ENCODE measurements at places on chromosomes 7 and 10.

GRCh38 chr7:159154243-159154642 lies 9.6 kb upstream of the VIPR2 start:
- no peak for DNase-seq

GRCh38 chr10:114933588-114933987 lies 4.4 kb upstream of the TRUB1 start:
- DNase-seq = no peak

DNA sequence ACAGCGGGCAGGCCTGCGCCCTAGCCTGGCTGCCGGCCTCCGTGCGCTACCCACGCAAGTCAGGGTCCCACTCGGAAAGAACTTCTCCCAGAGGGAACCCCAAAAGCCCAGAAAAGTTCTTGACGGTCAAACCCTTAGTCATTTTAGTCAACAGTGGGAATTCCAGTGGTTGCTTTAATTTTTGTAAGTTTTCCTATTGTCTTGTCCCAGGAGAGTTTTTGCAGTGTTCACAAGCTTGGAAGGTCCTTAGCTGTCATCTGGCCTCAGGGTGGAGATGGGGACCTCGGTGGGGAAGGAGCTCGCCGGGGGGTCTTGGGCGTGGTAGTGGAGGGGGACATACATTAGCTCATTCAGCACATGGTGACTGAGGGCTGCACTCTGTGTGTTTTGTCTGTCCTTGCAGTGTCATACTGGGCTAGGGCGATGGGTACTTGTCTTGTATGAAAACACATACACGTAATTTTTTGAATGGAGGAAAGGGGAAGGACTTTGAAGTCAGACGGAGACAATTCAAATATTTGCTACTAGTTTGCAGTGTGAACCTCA lies 736 bp downstream of the MINDY4 start:
- no peak for DNase-seq

DNA sequence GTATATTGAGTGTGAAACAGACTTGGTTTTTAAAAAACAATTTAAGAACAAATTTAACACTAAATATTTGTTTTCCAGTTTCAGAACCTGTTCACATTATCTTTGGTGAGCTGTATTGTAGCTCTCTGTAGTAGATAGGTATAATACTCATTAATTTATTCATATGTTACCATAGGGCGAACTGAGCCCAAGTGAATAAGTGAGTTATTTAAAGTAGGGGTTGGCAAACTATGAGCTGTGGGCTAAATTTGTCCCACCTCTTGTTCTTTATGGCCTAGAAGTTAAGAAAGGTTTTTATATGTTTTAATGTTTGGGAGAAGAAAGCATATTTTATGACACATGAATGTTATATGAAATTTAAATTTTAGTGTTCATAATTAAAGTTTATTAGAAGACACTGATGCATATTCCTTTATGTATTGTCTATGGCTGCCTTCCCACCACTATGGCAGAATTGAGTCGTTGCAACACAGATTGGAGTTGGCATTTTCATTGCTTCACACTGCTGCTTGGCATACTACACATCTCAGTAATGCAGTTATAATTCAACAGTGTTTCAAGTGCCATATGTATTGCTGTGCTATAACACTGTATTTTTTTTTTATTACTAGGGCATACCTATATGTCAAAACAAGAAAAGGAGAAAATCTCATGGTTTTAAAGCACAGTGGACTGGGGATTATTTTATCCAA lies 146.5 kb downstream of the ADK start:
- DNase-seq = no peak

DNA sequence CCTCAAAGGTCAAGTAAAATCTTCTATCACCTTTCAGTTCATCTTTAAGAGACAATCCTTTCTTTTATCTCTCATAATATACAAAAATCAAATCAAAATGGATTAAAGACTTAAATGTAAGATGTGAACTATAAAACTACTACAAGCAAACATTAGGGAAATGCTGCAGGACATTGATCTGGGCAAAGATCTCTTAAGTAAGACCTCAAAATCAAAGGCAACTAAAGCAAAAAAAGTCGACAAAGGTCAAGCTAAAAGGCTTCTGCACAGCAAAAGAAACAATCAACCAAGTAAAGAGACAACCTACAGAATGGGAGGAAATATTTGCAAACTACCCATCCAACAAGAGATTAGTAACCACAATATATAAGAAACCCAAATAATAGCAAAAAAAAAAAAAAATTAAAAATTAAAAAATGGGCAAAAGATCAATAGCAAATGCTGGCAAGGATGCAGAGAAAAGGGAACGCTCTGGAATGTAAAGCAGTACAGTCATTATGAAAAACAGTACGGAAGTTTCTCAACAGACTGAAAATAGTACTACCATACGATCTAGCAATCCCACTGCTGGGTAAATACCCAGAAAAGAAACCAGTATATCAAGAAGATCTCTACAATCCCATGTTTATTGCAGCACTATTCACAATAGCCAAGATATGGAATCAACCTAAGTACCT lies 41.7 kb downstream of the TNPO3 start:
- no peak for DNase-seq

GRCh38 chr7:98058186-98058585 lies 48.5 kb upstream of the LMTK2 start:
- DNase-seq = no peak

GRCh38 chr10:102283488-102283887 lies 38.2 kb downstream of the GBF1 start:
- no peak for DNase-seq

DNA sequence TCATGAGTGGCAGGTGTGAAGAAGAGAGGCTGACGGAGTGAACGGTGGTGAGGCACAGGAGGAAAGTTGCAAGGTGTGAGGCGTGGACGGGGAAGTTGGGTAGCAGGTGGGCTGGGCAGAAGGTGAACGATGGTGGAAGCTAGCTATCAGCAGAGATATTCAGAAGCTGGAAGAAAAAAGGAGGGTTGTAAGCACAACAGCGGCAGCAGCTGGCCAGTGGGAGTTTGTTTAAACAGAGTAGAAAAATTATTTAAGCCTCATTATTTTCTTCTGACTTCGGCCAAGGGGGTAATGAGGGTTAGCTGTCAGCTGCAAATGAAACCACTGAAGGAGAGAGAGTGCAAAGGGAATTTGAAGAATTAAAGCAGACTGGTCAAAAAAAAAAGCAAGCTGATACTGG lies 62.1 kb upstream of the PRKAR2B start:
- DNase-seq = no peak

DNA sequence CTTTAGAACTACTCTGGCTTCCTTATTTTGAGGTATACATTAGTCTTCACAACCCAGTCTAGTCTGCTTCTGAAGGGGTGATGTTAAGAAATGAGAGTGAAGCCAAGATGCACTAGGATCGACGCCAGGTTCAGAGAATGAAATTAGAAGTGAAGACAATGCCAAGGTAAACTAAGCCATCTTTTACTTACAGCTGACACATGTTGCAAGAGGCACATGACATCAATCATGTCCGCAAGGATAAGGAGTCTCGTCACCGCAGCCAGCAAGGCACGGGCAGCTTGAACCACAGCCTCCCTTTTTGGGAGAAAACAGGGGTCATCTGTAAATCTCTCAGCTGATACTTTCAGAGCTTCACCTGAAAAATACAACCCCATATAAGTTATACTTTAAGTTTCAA lies 156.7 kb downstream of the CTNNA3 start:
- DNase-seq = no peak

DNA sequence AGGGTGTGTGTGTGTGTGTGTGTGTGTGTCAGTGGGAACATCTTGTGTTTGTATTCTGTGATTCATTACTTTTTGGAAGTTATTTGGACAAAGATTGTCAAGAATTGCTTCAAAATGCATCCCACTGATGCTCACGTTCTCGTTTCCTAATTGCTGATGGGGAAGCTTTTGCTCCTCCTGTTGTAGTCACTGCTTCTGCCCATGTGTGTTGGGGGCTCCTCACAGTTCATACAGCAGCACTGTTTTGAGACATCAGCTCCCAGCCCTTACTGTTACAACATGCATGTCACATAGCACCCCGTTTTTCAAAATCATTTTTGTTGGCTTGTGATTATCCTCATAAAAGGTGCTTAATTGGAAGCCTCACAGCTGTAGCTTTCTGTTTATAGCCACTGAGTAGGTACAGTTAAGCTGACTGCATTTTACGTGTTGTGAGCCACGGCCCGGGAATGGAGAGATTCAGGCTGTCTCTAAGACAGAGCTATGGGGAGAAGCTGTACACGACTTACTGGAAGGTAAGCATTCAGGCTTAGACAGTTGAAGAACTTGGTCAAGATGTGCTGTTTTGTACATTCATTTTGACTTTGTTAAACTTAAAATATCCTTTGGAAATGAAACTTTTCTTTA lies 87.4 kb downstream of the BICC1 start:
- DNase-seq = no peak

DNA sequence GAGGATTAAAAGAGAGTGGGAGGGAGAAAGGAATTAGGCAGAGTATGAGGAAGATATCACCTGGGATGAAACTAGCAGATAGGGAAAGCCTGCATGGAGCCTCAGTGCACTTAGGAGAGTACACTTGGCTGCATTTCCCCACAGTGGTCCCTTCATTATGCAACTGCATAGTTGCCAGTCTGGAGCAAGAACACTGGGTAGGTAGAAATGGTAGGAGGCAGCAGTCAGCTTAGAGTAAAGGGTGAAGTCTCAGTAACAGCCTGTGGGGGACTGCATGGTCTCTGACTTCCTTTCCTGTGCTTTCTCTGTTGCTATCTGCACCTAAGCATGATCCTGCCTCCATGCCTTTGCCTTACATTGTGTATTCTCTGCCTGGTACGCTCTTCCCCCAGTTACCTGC lies 14.0 kb upstream of the PCGF5 start:
- no peak for DNase-seq

DNA sequence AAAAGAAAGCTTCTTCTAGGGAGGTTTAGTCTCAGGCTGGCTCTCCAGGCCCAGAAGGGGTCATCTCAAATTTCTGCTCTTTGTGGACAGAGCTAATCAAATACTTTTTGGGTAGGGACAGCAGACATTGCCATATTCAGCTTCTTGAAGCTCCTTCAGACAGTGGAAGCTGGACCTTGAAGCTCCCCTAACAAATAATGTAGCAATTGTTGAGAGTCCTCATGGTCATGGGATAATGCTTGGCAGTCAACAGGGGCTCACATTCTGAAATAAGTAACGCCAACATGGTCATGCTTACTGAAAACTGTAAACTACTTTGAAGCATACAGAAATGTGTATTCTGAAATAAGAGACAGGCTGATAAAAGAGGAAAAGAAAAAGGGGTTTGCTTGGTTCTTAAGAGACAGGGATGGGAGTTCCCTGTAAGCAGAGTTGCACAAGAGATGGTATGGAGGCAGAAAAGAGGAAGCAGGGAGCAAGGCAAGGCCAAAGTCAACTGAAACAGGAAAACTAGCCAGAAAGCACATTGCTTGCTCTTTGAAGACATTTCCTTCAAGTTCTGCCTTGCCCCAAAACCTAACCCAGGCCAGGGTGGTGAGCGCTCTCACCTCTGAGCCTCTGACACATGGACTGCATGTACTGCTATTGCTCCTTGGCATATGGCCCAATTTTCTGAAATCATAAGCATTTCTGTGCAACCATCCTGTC lies 53.1 kb upstream of the KMT2E start:
- no peak for DNase-seq

DNA sequence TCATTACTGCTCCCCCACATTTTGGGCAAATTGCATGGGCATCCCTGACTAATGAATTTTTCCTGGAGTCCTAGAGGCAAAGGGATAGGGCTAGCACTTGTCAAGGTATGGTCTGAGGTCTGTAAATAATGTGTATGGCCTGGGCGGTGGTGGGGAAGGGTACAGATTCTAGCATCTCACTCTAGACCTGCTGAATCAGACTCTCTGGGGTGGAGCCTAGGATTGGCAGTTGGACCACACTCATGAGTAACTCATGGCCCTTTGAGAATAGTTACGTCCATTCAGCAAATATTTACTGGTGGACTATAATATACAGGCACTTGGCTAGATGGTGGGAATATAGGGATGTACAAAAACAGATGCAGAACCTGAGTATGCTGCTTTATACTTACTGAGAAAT lies 118.0 kb downstream of the CELF2 start:
- DNase-seq = no peak

- DNase-seq = no peak
These were observed 84.0 kb downstream of the NRBF2 start for GRCh38 chr10:63217120-63217605.

GRCh38 chr7:142876991-142877910 lies 8.3 kb downstream of the TRPV6 start:
- no peak for DNase-seq

GRCh38 chr7:130374507-130374906 lies 5.8 kb upstream of the CPA1 start:
- no peak for DNase-seq

DNA sequence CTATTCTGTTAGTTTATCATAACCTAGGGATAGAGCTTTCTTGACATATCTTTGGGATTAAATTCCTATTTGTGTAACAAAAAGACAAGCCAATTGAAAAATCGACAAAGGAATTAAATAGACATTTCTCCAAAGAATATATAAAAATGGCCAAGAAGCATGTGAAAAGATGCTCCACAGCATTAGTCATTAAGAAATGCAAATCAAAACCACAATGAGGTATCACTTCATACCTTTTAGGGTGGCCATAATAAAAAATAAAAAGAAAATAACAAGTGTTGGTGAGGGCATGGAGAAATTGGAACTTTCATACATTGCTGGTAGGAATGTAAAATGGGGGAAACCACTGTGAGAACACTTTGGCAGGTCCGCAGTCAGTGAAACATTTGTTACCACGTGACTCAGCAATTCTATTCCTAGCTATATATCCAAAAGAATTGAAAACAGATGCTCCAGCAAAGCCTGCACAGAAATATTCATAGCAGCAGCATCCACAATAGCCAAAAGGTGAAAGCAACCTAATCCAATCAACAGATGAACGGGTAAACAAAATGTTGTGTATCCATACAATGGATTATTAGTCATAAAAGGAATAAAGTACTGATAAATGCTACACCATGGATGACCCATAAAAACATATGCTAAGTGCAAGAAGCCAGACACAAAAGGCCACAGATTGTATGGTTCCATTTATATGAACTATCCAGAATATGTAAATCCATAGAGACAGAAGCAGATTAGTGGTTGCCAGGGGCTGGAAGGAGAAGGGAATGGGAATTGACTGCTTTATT lies 20.5 kb downstream of the SPAG6 start:
- no peak for DNase-seq

GRCh38 chr10:12418725-12419261 lies 69.4 kb downstream of the CAMK1D start:
- no peak for DNase-seq

Data from activated gamma-delta T cell treated with Interleukin-2 at 50 U/mL for 16 hours (primary cell).